ENCODE measurements at places on chromosomes 12 and 14.

DNA sequence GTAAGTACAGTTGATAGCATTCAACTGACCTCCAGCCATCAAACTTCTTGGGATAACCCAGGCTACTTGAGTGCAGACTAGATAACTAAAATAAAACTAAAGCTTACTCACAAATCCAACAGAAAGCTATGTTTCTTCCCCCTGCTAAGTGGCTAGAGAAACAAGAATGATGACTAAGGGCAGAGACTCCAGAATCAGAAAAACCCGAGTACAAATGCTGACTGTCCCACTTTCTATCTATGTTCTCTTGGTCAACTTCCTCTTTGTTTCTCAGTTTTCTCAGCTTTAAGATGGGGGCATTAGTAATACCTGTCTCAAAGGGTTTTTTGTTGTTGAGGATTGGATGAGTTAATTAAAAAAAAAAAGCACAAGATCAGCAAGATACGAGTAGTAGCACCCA lies 6.1 kb upstream of the NUAK1 start:
- DNase-seq, result no peak

DNA sequence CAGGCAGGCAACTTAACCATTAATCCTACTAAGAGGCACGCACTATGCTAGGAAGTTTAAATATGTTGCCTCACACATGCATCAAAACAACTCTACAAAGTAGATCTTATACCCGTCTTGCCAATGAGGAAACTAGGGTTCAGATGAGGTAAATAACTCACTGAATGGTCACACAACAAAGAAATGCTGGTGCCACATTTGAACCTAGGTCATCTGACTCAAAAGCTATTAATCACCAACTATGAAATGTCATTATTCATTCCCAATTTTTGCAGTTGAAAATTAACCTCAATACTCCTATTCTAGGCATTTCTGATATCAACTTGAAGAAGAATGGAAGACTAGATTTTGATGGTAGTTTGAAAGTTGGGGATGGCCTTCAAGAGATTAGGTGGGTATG lies 2.8 kb upstream of the PYROXD1 start:
- no peak for DNase-seq

- no peak for DNase-seq
Observed at GRCh38 chr12:89984846-89985245, 276.2 kb upstream of the ATP2B1 start.

DNA sequence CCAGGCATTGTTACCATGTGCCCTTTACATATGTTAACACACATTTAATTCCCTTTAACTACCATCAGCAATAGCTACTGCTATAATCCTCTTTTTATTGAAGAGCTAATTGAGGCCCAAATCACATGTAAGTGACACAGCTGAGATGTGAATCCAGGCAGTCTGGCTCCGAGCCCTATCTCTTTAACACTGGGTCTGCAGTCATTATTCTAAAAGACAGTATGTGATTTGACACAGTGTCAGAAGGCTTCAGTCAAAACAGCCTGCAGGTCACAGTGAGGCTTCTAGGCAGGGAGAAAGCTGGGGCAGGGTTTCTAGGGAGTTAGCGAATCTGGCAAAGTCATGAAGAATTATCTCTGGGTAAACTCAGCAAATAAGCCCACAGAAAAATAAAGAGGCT lies 148.2 kb downstream of the KIF21A start:
- DNase-seq, result no peak

DNA sequence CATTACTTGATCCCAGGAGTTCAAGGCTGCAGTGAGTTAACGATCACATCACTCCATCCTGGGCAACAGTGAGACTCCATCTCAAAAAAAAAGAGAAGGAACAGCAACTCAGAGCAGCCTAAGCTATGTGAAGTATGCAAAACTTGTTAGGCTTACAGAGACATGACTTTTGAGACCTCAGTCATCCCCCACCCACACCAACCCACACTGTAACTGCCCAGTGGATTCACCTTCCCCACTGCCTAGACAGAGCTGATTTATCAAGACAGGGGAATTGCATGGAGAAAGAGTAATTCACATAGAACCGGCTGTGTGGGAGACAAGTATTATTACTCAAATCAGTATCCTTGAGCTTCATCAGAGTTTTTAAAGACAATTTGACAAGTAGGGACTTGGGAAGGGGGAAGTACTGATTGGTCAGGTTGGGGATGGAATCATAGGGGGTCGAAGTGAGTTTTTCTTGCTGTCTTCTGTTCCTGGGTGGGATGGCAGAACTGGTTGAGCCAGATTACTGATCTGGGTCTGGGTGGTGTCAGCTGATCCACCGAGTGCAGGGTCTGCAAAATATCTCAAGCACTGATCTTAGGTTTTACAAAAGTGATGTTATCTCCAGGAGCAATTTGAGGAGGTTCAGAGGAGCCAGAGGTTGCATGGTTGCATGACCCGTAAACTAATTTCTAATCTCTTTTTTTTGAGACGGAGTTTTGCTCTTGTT lies 6.2 kb upstream of the WDR89 start:
- no peak for DNase-seq

- DNase-seq, result no peak
Observed at GRCh38 chr14:72699852-72700257, 194.0 kb downstream of the DPF3 start.

GRCh38 chr14:78721756-78722480 lies 551.7 kb downstream of the NRXN3 start:
- no peak for DNase-seq

DNA sequence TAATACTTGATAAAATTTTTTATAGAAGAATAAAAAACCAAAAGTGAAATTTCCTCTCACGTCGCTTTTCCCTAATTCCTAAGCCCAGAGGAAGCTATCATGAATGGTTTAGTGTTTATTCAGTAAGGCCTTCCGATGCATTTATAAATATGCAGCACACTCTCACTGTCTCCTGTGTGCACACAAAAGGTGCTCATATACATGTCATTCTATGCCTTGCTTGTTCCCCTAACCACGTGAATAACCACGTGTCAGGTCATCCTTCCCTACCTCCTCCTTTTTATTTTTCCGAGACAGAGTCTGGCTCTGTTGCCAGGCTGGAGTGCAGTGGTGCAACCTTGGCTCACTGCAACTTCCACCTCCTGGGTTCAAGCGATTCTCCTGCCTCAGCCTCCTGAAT lies 29.6 kb downstream of the PIGH start:
- DNase-seq, result no peak

GRCh38 chr12:57624441-57625220 lies 8.4 kb downstream of the B4GALNT1 start:
- no peak for DNase-seq

DNA sequence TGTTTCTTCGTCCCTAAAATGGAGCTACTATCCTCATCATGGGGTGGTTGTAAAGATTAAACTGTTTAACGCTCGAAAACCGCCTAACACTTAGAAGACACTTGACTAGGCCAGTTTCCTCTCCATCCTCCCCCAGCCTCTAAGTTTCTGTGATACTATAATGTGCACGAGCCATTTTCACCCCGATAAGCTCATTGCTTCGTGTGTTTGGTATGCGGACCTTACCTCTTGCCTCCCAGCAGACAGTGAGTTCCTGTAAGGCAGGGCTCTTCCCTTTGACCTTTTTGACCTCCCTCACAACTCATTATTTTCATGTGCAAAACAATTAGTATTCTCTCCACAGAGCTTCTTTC lies 499 bp upstream of the GXYLT1 start:
- no peak for DNase-seq

All from CD4-positive, alpha-beta T cell treated with Interleukin-4 for 4 hours (primary cell).